Midbrain (tissue), 1 donor: ENCODE measurements at places on chromosomes 16 and 17.

DNA sequence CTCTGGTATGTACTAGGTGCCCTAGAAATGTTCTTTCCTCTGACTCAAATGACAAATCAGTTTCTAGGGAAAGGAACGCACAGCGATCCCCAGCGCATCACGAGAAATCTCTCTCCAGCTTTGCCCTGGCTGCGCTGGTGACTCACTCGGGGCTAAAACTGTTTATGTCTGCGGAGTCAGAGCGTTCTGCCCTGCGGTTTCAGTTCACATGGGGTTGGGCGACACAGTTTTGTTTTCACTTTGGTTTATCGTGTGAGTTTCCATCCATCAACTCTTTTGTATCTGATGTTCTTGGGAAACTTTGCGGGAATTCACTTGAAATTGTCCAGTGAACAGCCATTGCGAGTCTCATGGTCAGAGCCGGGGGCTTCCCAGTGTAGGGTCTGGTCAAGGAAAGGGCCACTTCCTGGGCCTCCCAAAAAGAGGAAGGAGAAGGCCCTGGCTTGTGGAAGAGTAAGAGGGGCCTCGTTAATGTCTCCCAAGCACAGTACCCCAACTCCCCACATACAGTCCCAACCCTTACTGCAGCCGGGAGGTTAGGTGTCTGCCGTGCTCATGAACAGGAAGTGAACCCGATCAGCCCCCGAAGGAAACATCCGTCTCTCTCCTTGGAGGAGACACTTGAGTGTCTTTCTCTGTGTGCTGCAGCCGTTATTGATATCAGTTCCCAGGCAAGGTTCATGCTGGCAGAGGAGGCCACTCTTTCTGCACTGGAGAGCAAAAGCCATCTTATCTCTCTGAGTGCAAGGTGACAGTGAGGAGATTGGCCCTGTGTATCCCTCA, 643.2 kb downstream of the WWOX start:
- DNase-seq, result no peak

DNA sequence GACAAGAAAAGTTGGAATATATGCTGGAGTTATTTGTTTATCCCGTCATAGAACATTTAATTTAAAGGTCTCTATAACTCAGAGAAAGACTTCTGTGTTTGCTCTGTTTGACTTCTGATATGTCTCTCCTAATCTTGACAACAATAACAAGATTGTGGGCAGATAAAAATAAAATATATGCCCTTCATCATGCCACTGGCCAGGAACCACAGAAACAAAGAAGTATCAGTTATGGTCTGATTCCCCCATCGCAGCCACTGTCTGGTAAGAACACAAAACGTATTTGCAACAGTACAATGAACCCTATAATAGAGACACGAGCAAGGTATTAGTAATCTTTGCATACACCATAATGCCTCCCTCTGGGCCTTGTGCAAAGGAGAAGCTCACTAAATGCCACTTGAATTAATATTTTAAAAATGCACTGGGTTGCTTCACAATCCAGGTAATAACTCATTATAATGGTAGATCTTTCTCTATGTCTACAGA, 1498.3 kb downstream of the CDH11 start:
- no peak for DNase-seq

DNA sequence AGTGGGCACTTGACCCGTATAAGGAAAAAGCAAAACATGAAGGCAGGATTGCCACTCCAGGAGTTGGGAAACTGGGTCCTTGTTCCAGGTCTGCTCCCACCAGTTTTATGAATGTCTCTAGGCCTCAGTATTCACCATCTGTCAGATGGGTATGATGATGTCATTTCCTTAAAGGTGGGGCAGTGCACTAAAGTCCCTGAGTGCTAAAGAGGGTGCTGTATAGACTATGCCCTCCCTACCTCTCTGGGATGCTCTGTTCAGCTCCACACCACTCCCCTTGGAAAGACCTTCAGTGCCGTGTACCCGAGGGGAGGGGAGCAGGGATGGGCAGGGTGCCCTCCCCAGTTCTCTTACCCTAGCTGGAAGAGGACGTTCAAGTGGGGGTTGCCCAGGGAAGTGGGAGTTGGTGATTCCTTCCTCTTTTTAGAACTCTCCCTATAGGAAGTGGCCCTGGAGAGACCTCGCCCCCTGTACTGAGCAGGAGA, 2.2 kb downstream of the LASP1 start:
- DNase-seq, result no peak

GRCh38 chr16:3677994-3678393, 23.5 kb downstream of the DNASE1 start:
- no peak for DNase-seq

GRCh38 chr17:45016823-45017222, 34.6 kb downstream of the DCAKD start:
- no peak for DNase-seq

GRCh38 chr16:75570396-75571065, 4.4 kb downstream of the GABARAPL2 start:
- DNase-seq, result peak; percentile 6

DNA sequence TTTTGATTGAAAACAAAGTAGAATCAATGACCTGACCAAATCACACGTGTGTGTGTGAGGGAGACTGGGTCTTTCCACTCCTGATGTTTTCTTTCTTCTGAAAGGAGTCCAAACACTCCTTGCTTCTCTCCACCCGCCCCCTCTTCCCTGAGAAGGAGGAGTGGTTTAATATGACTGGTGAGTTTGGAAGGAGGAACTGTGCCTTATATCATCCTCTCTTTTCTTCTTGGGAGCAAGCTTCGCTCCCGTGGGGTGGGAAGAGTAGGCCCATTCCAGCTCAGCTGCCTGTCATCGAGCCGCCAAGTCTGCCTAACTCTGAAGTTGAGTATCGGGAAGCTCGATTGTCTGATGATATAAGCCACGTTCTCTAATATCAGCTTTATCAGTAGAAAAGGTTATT, 96.5 kb downstream of the YPEL2 start:
- DNase-seq, result no peak

DNA sequence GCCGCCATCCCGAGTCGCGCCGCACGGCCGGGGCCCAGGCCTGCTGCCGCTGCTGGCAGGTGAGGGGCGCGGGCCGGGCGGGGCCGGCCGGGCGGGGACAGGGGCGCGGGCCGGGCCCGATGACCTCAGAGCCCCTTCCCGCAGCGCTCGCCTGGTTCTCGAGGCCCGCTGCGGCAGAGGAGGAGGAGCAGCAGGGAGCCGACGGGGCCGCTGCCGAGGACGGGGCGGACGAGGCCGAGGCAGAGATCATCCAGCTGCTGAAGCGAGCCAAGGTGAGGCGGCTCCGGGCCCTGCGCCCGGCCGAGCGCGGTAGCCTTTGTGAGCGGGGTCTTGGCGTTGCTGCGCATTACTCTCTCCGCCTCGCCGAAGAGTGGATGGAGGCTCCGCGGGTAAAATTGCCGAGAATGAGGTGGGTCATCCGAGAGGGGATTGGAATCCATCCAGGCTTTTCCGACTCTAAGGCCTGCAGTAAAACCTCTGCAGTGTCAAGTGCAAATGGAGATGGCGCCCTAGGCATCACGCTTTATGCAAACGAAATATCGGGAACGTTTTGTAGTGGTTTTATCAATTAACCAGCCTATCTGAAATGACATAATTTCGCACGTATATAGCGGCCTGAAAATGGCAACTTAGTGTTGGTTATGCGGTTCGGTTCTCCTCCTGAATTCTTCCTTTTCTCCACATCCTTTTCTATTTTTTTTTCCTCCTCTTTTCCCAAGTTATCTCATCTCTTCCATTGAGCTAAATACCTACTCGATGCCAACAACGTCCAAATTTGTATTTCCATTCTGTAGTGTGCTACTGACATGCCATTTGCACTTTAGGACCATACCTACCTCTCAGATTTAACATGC, 577 bp downstream of the TTC19 start:
- no peak for DNase-seq
